HAP-1 (cell line): ENCODE measurements at places on chromosomes 11 and 22.
A peak's percentile ranks its signal among the peaks of the same experiment; 100 is the strongest.

- peak; percentile 59 for DNase-seq
These were observed 53.9 kb upstream of the CEP126 start for GRCh38 chr11:101860696-101861427.

DNA sequence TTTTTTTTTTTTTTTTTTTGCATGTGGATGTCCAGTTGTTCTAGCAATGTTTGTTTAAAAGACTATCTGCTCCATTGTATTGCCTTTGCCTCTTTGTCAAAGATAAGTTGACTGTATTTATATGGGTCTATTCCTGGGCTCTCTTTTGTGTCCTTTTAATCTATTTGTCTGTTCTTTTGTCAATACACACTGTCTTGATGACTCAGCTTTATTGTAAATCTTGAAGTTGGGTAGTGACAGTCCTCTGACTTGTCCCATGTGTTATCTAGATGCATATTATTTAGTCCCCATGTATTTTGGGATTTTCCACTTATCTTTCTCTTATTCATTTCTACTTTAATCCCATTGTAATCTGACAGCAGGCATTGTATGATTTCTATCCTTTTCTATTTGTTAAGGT is 3.3 kb downstream of the CCDC81 start:
- DNase-seq = no peak

DNA sequence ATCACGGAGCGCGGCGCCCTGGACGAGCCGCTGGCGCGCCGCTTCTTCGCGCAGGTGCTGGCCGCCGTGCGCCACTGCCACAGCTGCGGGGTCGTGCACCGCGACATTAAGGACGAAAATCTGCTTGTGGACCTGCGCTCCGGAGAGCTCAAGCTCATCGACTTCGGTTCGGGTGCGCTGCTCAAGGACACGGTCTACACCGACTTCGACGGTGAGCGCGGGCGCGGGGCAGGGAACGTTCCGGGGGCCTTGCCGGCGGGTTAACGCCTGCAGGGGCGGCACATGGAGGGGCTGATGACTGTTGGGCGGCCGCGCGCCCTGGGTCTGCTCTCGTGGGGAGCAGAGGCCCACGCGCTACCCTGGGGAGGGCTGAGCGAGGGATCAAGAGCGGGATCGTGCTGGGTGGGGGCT is 1.0 kb downstream of the PIM3 start:
- no peak for DNase-seq

DNA sequence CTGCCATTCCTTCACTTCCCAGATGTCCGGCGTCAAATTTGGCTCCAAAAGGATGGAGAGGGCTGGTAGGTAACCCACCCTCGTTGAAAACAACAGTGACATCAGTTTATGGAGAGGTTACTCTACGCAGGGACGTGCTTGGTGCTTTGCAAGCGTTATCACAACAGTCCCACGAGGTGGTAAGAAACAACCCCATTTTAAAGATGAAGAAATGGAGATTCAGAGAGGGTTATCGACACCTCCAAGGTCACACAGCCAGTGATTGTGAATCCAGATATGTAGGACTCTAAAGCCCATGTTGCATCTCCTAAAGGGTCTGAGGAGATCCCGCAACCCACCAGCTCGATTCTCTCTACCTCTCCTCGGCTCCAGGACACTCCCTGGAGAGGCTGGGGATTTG is 773 bp downstream of the MIAT start:
- no peak for DNase-seq

GRCh38 chr22:22244316-22245250 is at the start of gene VPREB1:
TSS of gene VPREB1 (plus strand) at chr22:22244786. CDS start at chr22:22244814, 28 bp downstream.
- DNase-seq = no peak

GRCh38 chr22:37887584-37888378 is 18.3 kb upstream of the MICALL1 start:
- DNase-seq = no peak

DNA sequence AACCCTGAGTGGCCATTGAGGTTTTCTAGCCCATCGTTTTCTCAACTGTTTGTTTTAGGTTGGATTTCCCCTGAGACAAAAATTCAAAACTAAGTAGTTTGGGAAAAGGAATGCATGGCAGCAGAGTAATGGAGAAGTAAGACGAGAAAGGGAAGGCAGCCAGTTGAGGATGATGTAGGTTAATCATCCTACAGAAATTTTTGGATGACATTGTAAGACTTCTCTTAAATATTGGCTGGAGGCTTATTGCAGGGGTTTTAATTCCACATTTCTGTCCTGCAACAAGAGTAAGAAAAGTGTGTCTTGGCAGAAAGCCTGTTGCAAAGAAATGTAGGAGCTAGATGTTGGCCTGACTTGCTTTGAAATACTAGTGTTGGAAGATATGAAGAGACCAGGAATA is 308.8 kb downstream of the LUZP2 start:
- DNase-seq = no peak

DNA sequence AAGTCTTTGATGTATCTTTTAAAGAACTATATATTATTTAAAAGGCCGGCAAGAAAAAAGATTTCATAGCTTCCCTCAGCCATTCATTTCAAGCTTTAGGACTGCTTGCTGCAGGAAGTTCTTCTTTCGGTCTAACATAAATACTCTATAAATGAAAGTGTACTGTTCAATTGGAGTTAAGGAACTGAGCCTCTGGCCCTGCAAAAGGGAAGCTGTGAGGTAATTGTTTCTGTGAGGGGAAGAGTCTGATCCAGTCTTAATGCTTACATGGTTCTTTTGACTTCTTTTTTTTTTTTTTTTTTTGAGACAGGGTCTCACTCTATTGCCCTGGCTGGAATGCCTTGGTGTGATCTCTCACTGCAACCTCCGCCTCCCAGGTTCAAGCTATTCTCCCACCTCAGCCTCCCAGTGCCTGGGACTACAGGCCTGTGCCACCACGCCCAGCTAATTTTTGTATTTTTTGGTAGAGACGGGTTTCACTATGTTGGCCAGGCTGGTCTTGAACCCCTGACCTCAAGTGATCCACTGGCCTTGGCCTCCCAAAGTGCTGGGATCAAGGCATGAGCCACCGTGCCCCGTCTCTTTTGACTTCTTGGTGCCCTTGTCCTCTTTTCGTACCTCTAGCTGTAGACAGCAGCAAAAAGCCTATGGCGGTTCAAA is 4.7 kb upstream of the TRIM29 start:
- no peak for DNase-seq

GRCh38 chr22:37979782-37980181 is 4.6 kb downstream of the SOX10 start:
- DNase-seq = no peak

GRCh38 chr11:2413742-2414579 is 13.4 kb downstream of the TSSC4 start:
- DNase-seq = no peak

- DNase-seq = peak; percentile 22
These were observed 40.0 kb downstream of the TENM4 start for GRCh38 chr11:79400717-79401330.

DNA sequence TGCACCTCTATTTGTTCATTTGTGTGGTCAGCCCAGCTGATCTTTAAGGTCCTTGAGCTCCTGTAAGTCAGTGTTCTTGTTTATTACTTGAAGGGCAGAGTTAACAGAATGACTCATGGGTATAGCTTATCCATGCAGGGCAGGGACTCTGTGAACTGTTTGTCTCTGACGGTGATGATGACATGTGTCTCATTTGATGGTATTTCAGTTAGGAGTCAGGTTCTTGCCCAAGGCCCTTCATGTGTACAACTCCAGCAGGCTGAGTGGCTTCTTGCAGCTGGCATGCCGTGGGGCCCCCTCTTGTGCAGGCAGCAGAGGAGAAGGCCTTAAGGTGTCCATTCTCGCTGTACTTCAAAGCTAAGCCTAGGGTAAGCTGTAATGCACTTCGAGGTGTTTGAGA is 165.1 kb downstream of the DBX1 start:
- DNase-seq = no peak

GRCh38 chr11:31764766-31765165 is 46.4 kb downstream of the PAX6 start:
- peak; percentile 36 for DNase-seq

- DNase-seq = no peak
These were observed 48.1 kb upstream of the SHISAL1 start for GRCh38 chr22:44360668-44361381.

GRCh38 chr11:88050247-88050646 is 125.0 kb downstream of the RAB38 start:
- no peak for DNase-seq

DNA sequence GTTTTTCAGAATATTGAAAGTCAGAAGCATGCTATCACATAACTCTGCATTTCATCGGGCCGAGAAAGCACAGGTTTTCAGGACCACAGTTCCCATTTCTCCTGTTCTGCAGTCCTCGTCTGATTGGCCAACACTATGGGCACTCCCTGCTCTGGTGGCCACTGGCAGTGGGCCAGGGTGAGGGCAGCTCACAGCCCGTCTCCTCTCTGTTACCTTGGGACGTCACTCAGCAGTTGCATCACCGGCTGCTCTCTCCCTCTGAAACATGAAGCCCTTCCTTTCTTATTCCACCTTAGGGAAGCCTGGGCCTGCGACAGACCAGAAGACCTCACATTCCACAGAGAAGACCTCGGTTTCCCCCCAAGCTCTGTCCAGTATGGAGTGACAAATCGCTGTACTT is 11.4 kb upstream of the MICAL3 start:
- no peak for DNase-seq

- no peak for DNase-seq
These were observed 13.7 kb downstream of the GDPD4 start for GRCh38 chr11:77287615-77288273.

- DNase-seq = no peak
These were observed 84.9 kb upstream of the HMGXB4 start for GRCh38 chr22:35172442-35172841.

DNA sequence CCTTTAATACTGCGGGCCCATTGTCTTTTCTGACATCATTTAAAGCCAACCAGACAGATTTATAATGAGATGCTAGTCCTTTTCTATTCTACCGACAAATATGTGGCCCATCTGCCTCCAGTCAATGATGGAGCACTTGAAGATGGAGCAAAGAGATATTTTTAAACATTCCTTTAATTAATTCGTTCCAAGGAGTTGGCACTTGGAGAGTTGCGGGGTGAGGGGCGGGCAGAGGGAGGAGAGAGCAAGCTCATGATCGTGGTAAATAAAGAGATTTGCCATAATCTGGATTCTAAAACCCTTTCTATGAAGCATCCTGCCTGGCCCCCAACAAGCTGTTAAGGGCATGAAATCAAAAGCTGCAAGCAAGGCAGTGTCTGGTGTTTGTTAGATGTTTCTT is 5.0 kb downstream of the SLC1A2 start:
- no peak for DNase-seq

- DNase-seq = no peak
These were observed 23.6 kb upstream of the ALX4 start for GRCh38 chr11:44333271-44334218.

- DNase-seq = no peak
These were observed 9.6 kb downstream of the FAM118A start for GRCh38 chr22:45319324-45319685.

DNA sequence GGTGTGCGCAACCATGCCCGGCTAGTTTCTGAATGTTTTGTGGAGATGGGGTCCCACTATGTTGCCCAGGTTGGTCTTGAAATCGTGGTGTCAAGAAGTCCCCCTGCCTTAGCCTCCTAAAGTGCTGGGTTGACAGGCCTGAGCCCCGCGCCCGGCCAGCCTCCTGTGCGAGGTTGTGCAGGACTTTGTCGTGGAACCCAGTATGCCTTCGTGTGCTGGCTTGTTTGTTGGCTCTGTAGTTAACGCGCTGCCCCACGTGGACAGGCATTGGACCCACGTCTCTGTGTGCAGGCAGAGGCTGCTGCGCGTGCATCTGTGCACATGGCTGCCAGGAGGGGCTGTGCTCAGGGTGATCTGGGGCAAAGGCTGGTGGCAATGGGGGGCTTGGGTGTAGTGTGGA is 33.9 kb upstream of the ZNF195 start:
- DNase-seq = no peak

GRCh38 chr11:108122166-108122628 is 830 bp downstream of the ACAT1 start:
- DNase-seq = no peak

- DNase-seq = no peak
These were observed 69.8 kb upstream of the KCNQ1OT1 start for GRCh38 chr11:2769409-2770095.

DNA sequence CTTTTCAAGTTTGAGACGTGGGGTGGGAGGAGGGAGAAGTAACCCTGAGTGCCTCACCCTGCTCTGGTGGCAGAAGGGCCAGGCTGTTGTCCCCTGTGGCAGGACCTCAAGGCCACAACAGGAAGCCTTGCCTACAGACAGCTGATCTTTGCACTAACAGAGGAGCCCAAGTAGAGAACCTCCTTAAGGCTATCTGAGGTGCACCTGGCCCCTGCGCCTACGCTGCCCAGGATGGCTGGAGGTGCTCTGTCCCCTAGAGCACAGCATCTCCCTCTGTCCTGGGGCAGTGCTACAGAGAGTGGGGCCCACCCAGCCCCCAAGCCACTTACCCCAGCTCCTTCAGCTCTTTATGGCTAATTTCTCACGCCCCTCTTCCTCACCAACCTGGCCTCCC is 27.0 kb downstream of the MYO7A start:
- DNase-seq = no peak

GRCh38 chr11:131025020-131025419 is 108.7 kb upstream of the SNX19 start:
- no peak for DNase-seq

DNA sequence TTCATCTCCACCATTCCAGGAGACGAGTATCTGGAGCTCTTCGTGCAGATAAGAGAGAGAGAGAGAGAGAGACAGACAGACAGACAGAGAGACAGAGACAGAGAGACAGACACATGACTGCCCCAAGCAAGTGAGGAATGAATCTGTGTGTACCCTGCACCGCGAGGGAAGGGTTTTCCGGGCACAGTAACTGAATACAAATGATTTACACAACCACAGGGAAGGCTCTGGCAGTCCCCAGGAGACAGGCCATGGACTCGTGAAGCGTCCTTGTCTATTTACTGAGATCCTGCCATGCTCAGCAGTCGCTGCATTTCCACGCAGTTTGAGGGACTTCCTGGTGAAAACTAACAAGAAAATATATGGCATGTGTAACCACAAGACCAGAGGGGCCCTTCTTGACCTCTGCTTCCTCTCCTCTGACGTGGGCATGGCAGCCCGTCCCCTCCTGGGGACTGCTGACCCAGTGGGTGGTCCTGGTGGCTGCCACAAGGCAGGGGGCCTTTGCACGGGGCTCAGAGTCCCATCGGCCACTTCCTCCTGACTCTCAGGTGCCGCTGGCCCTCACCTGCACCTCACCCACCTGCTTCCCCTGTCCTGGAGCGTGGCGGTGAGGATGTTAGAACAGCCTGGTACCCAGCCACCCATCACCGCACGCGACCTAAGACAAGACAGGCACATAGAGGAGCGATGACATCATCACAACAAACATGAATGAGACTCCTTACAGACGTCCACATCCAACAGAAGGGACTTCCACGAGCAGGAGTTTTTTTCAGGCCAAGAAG is 75.9 kb downstream of the PHF21B start:
- no peak for DNase-seq
